Cerebellar nuclear complex (tissue), 1 donor: ENCODE measurements at places on chromosomes 2 and 18.

DNA sequence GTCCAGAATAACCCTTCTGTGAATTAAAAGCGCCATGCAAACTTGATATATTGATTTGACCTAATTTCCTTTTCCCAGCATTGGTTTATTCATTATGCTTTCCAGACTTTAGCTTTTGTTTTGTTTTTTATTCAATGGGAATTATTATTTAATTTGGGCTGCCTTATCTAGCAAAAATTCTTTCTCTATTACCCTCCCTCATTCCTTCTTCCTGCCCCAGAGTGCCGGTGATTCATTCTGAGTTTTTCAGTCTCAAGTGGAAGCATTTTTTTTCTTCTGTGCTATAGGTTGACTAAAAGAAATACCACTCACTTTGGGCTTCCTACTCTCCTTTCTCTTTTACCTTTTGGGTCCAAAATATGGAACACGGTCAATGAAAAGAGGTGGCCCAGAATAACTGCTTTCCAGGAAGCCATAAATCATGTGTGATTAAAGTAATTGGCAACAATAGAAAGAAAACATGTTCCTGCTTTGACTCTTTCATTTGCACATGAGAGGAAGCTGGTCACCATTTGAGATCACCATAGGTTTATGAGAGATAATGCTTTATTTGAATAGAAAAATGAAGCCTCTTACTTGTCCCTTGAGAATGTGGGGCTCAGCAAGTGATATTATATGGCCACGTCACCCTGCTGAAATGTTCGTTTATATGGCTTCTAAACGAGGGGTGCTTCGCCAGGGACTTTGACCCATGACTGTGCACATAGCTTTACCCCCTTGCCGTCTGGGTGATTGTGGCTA is 422.8 kb upstream of the ZEB2 start:
- no peak for DNase-seq

DNA sequence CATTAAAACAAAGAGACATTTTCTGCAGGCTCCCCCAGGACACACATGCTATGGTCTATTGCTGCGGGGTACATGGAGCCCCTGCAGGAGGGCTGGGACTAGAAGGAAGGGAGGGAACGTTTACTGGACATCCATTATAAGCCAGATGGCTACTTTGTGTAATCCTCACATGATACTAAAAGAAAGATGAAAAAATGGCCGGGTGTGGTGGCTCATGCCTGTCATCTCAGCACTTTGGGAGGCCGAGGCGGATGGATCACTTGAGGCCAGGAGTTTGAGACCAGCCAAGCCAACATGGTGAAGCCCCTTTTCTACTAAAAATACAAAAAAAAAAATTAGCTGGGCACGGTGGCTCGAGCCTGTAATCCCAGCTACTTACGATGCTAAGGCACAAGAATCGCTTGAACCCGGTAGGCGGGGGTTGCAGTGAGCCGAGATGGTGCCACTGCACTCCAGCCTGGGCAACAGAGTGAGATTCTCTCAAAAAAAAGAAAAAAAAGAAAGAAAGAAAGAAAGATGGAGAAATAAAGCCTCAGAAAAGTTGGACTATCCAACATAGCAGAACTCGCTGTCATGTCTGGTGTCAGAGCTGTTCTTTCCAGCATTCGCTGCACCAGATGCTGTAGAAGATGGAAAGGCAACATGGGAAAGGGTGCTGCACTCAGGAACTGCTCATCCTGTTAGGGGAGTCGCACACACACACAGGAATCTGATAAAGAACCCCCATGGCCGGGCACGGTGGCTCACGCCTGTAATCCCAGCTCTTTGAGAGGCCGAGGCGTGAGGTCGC is 7.8 kb upstream of the MYCN start:
- DNase-seq: no peak

- no peak for DNase-seq
Measured at GRCh38 chr2:11598228-11598731, 64.4 kb downstream of the GREB1 start.

GRCh38 chr2:186349508-186349907 is 136.6 kb upstream of the ZC3H15 start:
- no peak for DNase-seq

DNA sequence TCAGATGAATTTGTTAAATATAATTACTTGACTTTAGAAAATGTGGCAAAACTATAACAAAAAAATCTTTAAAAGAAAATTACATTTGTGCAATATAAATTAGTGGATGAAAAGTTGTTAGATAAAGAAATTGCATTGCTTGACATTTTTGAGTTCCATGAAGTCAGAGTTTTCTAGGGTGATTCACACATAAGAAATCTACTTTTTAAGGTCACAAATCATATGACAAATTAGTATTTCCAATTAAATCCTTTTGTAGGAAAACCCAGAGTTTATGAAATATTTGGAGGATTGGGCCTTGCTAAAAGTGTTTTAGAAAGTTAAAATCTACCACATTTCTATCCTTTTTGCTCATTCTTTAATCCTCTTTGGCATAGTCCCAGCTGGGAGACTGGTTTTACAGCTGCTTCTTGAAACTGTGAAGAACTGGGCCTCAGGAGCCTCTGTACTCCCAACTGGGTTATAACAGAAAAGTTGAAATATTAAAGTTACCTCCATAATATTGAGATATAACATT is 289.2 kb downstream of the LRRTM4 start:
- no peak for DNase-seq

GRCh38 chr18:23213200-23213599 is 77.9 kb downstream of the CABLES1 start:
- no peak for DNase-seq

- no peak for DNase-seq
Measured at GRCh38 chr2:137638932-137639331, 325.3 kb upstream of the HNMT start.

GRCh38 chr2:107338571-107338970 is 452.6 kb upstream of the ST6GAL2 start:
- DNase-seq: no peak

DNA sequence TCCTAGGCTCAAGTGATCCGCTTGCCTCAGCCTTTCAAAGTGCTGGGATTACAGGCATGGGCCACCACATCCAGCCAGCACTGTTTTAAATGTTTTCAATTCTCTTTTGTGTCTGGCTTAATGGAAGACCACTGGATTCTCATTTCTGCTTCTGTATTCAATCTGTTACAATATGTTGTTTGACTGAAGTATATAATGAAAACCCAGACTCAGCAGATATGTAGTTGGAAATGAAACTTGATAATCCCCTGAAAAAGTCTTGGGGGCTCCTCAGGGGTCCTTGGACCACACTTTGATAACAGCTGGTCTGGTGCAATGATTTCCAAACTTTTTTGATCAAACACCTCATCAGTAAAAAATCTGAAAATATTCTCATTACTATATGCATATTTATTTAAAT is 132.7 kb downstream of the ATAD2B start:
- DNase-seq: no peak

DNA sequence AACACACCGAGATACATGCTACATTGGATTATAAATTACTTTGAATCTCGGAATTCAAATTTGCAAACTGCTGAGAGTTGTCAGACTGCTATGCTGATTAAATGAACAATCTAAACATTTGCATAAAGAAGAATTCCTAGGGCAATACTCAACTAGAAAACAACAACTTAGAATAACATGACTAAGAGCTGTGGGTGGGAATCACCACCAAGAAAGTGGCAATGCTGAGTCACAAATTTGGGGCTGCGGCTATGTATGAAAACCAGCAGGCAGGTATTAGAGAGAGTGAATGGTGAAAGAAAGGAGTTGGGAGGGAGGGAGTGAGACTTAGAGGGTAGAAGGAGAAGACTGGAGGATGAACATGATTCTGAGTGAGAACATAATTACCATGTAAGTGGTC is 559.5 kb downstream of the PIK3C3 start:
- no peak for DNase-seq

DNA sequence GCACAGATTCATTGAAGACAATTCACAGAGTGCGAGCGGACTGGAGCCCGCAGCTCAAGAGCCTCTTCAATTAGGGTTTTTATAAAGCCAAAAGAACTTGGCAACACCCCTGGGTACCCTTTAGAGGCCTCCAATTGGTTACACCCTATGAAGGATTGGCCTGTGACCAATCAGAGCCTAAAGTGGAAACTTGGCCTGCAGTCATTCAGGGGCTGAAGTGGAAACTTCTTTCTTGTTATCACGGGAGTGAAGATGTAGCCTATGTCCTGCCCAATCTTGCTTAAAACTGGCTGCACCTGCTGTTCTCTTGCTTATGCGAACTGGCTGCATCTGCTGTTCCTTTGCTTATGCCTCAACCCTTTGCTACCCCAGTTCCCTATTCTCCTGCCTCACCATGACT is 1.8 kb upstream of the HJURP start:
- DNase-seq: no peak

DNA sequence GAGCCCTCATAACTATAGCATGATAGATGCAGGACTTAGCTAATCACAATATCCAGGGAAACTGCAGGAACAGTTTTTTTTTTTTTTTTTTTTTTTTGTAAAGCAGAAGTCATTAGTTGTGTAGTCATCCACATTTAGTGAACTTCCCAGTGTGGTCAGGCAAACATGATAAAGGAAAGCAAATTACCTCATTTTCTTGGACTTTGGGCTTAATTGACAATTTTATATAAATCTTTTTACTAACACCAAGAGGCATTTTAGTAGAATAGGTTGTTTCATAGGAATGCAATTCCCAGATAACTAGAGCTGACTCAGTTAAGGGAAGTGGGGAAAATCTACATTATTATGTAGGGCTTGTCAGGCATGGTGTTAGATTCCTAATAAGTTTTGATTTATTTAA is 142.7 kb upstream of the GCFC2 start:
- DNase-seq: no peak

GRCh38 chr2:10720306-10720705 is 1.1 kb upstream of the ATP6V1C2 start:
- no peak for DNase-seq

- DNase-seq: no peak
Measured at GRCh38 chr2:181916726-181917718, 25.5 kb downstream of the ITPRID2 start.

DNA sequence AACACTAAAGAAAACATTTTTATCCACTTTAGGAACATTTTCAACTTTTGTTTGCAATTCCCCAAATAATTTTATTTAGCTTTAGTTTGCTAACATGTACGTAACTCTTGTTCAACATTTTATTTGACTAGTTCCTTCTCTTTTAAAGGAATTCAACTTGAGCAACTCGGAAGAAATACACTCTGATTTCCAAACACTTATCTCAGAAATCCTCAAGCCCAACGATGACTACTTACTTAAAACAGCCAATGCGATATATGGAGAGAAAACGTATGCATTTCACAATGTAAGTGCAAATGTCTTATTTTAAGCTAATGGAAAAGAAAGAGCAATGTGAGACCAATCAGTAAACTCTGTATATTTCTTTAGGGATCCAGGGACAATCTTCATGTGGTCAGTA is 10.1 kb downstream of the SERPINB10 start:
- DNase-seq: no peak
